ENCODE measurements at places on chromosomes 3 and 15. TPM values are rescaled to one million over a fixed set of nuclear protein-coding genes. Genes with fewer than 3 reads are reported as not detected.

The EIF4E3 gene
- 0.39 TPM for total RNA-seq

The GABRR3 gene
- not detected for total RNA-seq

The VWA5B2 gene
- 0.28 TPM for total RNA-seq

- no peaks in the 10 kb centered on the region for H3K4me1 ChIP-seq
- H3K27me3 ChIP-seq = no peaks in the 10 kb centered on the region
- H3K36me3 ChIP-seq = peaks cover 8% of the 10 kb centered on the region
- no peak overlapping the region for H3K4me3 ChIP-seq
These were observed 15.5 kb downstream of the TATDN2 start for GRCh38 chr3:10263646-10264363.
